ENCODE measurements at places on chromosomes 12 and 14.
A peak's percentile ranks its signal among the peaks of the same experiment; 100 is the strongest.

GRCh38 chr12:75155962-75156361, 53.7 kb downstream of the KCNC2 start:
- no peak for DNase-seq

- DNase-seq, result no peak
Measured at GRCh38 chr12:89239534-89239933, 112.8 kb downstream of the DUSP6 start.

GRCh38 chr12:43348221-43348620, 203.8 kb downstream of the ADAMTS20 start:
- no peak for DNase-seq

DNA sequence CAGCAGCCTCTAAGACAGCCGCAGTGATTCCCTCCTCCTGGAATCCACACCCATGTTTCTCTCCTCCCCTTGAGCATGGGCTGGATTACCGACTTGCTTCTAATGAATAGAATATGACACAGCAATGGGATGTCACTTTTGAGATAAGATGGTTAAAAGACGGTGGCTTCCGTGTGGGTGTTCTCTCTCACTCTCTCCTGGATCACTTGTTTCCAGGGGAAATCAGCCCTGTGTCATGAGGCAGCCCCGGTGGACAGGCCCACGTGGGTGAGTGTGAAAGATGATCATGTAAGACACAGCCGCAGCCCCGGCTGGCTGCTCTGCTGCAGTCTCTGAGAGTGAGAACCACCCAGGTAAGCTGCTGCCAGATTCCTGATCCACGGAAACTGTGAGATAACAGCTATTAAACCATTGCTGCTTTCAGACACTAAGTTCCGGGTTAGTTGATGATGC, 10.7 kb downstream of the MOAP1 start:
- DNase-seq, result no peak

- DNase-seq, result no peak
Measured at GRCh38 chr14:32524609-32525375, 195.7 kb downstream of the AKAP6 start.

DNA sequence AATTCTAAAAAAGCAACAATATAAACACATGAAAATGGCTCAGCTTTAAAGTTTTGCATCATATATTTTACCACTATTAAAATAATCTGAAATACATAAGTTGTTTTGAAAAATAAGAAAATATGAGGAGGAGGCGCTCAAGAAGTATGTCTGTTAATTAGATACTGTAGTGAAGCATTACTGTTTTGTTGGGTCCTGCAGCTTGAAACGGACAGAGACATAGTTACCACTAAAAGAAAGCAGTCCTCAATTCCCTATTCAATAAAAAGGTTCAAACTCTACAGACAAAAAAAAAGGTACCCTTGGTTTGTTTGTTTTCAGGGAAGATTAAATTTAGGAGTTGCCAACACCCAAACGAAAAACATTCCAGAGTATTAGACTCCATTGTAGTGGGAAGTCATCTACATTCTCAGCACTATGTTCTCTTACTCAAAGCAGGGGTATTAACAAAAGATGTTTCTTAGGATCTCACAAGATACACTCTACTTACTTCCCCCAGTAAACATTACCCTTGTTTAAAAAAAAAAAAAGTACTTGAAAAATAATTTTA, 3.0 kb downstream of the PAWR start:
- no peak for DNase-seq

- no peak for DNase-seq
Measured at GRCh38 chr12:53230108-53230845, 1.7 kb downstream of the RARG start.

GRCh38 chr12:42961395-42961794, 371.8 kb upstream of the PRICKLE1 start:
- DNase-seq, result no peak

- DNase-seq, result no peak
Measured at GRCh38 chr12:3308609-3309008, 182.4 kb upstream of the PRMT8 start.

GRCh38 chr12:46562625-46563225, 190.2 kb upstream of the SLC38A2 start:
- no peak for DNase-seq

GRCh38 chr14:102015045-102015685, 50.8 kb downstream of the DYNC1H1 start:
- DNase-seq, result no peak

- DNase-seq, result no peak
Measured at GRCh38 chr14:23641915-23642588, 5.9 kb downstream of the DHRS2 start.

- DNase-seq, result no peak
Measured at GRCh38 chr12:105864901-105865300, 273.9 kb downstream of the NUAK1 start.

- peak; percentile 4 for DNase-seq
Measured at GRCh38 chr14:60051721-60052221, 40.0 kb upstream of the PCNX4 start.

- no peak for DNase-seq
Measured at GRCh38 chr12:66113471-66113870, 17.1 kb downstream of the LLPH start.

GRCh38 chr12:19830446-19830845, 391.2 kb downstream of the AEBP2 start:
- DNase-seq, result no peak

DNA sequence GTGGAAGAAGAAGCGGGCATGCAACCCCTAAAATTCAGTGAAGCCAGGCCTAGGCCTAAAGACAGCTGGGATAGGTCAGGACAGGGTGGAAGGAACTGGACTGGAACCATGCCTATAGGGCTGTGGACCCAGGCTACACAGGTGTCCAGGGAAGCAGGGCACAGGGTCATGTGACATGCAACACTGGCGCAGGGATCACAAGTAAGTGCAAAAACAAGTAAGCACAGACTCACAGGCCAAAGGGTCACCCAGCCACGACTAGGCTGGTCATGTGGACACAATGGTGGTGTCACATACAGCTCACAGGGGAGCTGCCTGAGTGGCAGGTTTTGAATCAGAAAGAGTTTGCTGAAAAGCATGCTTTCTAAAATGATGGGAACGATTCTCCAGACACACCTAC, 195.7 kb downstream of the SPTSSA start:
- no peak for DNase-seq

DNA sequence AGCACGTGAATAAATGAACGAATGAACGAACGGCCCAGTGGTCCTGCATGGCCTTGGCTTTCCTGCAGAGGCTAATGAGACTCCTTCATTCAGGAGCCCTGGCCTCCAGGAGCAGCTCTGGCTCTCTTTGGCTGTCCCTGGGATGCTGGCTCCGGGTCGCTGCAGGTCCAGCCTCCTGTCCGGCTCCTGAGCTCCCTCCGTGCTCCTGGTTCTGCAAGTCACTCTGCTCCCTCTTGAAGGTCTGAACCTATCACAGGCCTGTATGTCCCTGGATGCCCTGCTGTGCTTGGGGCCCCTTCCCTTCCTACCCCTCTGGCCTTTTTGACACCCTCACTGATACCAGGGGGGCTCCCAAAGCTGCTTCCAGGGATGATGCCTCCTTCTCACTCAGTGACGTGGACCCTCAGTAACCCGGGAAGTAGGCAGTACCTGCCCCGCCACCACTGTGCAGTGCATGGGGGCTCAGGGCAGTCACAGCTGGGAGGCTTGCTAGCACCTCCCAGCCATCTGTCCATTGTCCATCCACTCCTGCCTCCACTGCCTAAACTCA, 133.7 kb upstream of the C14orf180 start:
- no peak for DNase-seq

GRCh38 chr12:76920172-76921099, 41.6 kb upstream of the CSRP2 start:
- no peak for DNase-seq

DNA sequence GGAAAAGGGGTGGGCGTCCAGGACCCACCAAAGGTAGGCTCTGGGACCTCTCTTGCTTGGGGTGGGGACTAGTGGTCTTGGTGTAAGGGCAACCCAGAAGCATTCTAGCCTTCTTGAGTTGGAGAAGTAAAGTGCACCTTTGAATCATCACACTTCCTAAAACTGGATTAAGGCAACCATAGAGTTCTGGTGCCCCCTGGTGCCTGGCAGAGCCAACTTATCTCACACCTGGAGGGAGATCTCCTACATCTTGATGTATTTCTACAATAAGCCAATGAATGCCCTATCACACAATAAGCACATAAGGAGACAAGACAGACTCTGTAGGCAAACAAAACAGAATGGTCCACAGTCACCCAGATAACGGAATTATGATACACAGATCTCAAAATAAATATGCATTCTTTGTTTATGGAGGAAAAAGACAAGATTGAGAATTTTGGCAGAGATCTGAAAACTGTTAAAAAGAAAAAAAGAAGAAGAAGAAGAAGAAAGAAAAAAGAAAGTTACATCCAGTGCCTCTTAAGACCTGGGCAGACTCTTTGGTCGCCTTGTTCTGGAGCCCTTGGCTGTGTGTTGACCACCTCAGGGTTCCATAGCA, 95.9 kb upstream of the PPP2R5C start:
- DNase-seq, result peak; percentile 31

GRCh38 chr12:712172-712863, 40.1 kb upstream of the WNK1 start:
- DNase-seq, result no peak

DNA sequence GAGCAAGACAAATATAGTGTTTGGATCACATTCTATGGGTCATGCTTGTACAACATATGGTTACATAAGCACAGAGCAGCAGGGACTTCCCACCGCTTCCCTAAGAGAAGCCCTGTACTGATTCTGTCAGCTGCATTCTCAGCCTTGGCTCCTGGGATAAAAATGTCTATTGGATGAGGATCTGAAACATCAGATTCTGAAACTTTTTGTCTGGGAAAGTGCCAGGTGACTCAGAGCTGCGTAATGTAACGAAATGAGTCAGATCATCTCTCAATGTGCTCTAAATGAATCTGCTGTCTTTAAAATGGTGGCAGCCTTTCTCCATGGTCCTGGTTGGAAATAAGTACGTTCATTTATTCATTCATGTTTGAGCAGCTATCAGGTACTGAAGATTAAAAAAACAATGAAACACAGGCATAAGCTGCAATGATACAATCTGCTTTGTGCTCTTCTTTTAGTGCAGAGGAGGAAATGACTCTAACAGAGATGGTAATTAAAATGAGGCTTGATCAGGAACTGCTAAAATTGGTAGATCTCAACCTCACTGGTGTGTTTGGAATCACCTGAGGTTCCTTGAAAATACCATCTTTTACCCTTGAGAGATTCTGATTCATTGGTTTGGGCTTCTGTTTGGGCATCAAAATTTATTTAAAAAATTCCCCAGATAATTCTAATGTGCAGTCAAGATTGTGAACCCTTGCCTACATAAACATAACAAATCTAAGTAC, 99.1 kb upstream of the NAP1L1 start:
- DNase-seq, result peak; percentile 47

DNA sequence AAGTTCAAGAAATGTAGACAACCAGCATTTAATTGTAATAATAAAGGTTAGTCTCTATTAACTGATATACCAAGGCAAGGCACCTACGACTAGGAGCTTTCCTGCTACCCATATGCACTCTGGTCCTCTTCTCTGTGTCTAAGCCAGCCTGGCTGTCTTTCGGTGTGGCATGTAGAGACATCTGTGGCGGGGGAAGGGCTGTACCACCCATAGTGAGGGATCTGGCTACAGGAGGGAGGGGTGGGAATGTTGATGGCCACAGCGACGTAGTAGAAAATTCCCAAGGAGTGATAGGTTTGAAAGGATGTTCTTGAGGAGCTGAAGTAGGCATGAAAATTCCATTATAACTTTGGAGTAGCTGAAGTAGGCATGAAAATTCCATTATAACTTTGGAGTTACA, 344.2 kb downstream of the ATP23 start:
- no peak for DNase-seq

- no peak for DNase-seq
Measured at GRCh38 chr12:132014915-132015280, 65.2 kb downstream of the EP400 start.

DNA sequence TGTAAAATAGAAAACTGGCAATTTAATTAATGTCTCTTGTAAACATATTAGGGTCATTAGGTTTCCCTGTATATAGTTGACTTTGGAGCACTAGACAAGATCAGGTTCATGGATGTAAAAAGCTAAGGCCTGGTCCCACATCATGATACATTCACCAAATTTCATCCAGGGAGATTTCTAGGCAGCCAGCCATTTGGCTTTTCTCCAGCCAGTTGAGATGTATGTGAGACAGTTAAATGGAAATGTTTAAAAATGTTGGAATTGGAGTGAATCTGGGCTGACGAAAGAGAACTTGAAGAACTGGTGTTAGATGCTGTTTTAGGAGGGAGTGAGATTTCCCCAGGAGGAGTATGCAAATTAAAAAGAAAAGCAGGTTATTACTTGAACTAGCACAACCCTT, 41.8 kb upstream of the CLEC14A start:
- DNase-seq, result no peak

DNA sequence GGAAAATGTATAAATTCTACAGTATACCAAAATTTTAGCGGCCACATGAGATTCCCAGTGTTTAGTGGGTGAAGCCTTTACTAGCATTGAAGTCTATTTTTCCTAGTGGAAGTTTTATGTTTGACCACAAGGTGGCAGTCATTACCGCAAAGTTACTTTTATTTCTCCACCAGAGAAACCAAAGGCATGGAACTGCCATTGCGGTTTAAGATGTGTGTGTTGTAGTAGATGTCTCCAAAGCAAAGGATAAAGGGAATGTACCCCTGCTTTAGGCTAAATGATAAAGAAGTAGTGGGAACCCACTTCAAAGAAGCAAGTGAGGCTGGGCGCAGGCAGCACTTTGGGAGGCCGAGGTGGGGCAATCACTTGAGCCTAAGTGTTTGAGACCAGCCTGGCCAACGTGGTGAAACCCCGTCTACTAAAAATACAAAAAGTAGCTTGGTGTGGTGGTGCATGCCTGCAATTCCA, 140.5 kb downstream of the PRKCH start:
- no peak for DNase-seq

DNA sequence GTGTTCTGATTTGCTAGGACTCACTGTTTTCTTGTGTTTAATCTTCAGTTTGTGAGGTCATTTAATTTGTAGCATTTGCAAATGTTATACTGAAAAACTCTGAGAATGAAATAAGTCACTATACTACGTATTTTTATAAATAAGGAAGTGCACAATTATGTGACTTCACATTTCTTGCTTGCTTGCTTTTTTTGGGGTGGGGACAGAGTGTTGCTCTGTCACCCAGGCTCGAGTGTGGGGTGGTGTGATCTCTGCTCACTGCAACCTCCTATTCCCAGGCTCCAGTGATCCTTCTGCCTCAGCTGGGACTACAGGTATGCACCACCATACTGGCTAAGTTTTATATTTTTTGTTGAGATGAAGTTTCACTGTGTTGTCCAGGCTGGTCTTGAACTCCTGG, 32.7 kb downstream of the RBM25 start:
- DNase-seq, result no peak

GRCh38 chr12:128476266-128476665, 209.3 kb downstream of the TMEM132C start:
- no peak for DNase-seq

DNA sequence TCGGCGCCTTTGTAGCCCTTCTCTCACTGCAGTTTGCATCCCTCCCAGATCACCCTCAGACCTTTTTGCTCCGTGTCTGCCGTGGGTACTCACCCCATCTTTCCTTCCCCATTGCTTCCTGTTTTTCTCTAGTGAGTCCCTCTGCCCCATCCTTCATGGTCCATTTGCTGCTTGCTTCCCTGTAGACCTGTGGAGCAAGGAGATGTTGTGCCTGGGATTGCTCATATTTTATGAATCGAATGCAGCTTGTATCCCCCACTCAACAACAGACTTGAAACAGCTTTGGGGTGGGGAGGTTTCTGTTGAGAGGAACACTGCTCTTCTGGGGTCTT, 661 bp downstream of the DENR start:
- DNase-seq, result no peak
